ENCODE measurements at places on chromosomes 12 and 14. TPM values are rescaled to one million over a fixed set of nuclear protein-coding genes. Genes with fewer than 3 reads are reported as not detected.

DNA sequence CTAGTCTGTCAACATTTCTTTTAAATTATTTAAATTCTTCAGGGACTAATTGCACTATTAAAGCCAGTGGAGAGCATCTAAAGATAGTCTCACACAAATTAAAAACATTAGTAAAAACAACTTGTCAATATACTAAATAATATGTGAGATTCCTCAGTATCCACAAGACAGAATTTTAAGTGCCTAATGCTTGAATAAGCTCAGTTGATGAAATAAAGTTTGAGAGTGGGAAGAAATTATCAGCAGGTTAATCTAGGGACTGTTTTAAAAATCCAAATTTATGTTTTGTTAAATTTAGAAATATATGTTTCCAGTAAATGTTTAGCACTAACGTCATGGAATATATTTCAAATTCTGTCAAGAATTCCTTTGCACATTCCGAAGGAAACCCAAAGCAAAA lies 105.2 kb downstream of the SLC41A2 start:
- DNase-seq: no peak

- no peak for DNase-seq
Measured at GRCh38 chr14:73788317-73788598, 63.4 kb upstream of the PTGR2 start.

LRRIQ1 gene
- 3.2 TPM for total RNA-seq

- DNase-seq: no peak
Measured at GRCh38 chr14:68444449-68445168, 348.3 kb downstream of the ZFP36L1 start.

GRCh38 chr14:96844857-96845570 lies 47.8 kb downstream of the VRK1 start:
- DNase-seq: no peak

LUM gene
- total RNA-seq: not detected

TGFB3 gene
- total RNA-seq: 0.44 TPM

SYCP3 gene
- total RNA-seq: not detected

SOX5 gene
- total RNA-seq: not detected

- DNase-seq: no peak
Measured at GRCh38 chr12:82130762-82131161, 227.4 kb downstream of the CCDC59 start.

- DNase-seq: no peak
Measured at GRCh38 chr12:27535318-27535717, 11.3 kb downstream of the PPFIBP1 start.

- no peak for DNase-seq
Measured at GRCh38 chr12:21659383-21659782, 1.7 kb upstream of the LDHB start.

DNA sequence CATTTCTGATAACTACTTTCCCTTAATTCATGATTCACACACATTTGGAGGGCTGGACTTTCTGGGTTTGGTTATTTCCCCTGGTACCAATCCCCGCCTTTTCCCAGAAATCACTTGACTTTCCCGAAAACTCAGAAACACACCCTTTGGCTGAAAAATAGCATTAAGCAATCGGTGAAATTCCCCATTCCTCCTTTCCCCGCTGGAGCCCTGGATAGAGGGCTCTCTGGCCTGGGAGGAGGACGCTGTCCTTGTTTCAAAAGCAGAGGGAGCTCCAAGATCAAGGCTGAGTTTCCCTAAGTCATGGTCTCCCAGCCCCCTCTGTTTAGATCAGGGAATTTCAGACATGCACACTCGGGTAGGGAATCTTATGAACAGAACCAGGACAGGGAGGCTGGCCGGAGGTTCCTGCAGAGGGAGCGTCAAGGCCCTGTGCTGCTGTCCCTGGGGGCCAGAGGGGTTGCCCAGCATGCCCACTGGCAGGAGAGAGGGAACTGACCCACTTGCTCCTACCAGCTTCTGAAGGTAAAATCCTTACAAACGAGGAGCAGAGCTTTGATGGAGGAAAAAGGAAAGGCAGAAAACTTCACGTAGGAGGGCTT lies at the start of gene C1S:
C1S (plus strand) TSS at position 366 of the 602 bp plus-strand sequence. CDS start 1,195 bp downstream, outside the sequence.
- peak; percentile 72 for DNase-seq

DNA sequence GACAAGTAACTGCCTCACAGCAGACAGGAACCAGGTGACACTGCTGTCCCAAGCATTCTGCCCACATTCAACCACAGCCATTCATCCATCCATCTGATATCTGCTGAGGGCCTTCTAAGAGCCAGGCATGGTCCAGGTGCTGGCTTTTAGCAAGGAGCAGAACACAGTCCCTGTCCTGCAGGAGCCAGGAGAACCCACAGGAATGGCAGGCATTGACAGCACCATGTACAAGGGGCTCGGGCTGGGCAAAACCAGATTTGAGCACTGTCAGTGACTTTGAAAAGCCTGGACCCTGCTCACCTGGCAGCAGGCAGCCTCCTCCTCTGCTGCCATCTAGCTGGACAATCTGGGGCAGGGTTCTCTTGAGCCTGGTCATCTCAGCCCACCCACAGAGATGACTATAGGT lies 137.0 kb downstream of the ZFP36L1 start:
- no peak for DNase-seq

GRCh38 chr14:64387232-64387781 lies 846 bp upstream of the MTHFD1 start:
- DNase-seq: no peak

DNA sequence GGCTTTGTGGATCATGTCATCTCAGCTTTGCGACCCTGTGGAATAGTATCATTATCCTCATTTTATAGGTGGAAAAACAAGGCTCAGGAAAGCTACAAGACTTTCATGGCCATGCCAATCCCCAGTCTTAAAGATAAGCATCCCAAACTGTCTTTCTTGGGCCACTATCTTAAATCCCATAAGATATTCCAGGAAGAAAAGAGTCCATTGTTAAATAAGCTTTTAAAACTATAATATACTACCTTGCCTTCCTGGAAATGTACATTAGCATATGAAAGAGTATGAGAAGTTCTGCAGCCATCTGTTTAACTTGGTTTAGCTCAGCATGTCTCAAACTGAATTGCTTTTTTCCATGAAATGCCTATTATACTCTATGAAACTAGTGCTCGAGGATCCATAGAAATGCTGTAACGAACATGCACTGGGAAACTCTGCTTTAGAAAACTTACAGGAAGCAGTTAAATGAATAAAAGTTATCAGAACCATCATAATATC lies 77.1 kb downstream of the B4GALNT3 start:
- no peak for DNase-seq

DNA sequence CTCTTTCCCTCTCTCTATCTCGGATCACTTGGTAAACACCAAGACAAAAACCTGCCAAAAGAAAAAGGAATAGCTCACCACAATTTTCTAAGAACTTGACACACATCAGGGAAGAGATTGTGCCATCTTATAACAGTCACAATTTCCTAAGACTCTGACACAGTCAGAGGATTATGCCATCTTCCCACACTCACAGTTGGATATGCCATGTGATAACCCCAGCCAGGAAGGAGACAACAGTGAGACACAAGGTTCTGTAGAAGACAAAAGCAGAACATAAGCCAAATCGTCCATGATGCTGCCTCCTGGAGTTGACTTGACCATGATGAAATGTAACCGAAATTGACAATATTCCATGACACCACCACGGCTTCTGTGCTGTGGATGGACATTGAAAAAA lies 2.8 kb upstream of the CLEC9A start:
- no peak for DNase-seq

GRCh38 chr12:58247633-58248032 lies 306.3 kb downstream of the ATP23 start:
- no peak for DNase-seq

DNA sequence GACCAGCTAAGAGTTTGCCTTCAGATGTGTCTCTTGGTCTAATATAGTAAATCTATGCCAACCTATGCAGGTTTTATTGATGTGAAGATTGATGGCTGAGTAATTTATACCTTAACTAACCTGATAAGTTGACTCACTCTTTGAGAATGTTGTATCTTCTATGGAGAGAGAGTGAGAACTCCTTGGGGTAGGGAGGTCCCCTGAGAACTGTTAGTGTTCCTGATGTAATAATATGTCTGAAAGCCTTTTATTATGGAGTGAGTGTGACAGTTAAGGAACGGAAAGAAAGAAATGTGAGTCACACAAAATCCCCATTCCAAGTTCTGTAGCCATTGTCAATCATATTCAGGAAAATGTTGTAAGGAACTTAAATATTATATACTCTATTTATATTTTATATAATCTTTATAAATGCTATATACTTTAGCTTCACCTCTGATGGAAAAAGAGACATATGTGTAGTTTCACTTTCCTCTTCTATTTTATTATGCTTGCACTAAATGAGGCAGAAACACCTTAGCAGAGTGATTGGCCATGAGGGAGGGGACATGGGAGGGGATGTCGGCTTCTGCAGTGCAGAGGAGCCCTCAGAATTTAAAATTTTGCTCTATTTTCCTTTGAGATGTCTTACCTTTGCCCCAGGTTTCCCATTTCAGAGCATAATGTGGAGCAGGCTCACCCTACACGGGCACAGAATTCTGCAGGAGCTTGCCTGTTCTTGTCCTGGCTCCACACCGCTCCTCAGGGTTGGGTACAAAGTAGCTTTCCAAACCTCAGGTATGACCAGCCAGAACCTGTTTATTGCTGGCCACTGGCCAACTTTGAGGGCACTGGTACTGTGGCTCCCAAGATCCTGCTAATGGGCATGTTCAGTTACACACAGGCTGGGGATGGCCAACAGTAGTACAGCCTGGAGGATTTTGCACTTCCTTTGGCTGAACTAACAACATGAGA lies 57.7 kb downstream of the ARF6 start:
- DNase-seq: peak; percentile 47

OR4E2 gene
- total RNA-seq: not detected

Data from Caki2 (cell line).